Activated naive CD4-positive, alpha-beta T cell treated with anti-CD3 and anti-CD28 coated beads for 36 hours (primary cell): ENCODE measurements at places on chromosomes 5 and 9. TPM values are rescaled to one million over a fixed set of nuclear protein-coding genes. Genes with fewer than 3 reads are reported as not detected.

SEMA5A gene
- not detected for total RNA-seq

BSPRY gene
- total RNA-seq: 7.7 TPM

PIP5KL1 gene
- 1.1 TPM for total RNA-seq

SLC36A3 gene
- total RNA-seq: not detected

DNA sequence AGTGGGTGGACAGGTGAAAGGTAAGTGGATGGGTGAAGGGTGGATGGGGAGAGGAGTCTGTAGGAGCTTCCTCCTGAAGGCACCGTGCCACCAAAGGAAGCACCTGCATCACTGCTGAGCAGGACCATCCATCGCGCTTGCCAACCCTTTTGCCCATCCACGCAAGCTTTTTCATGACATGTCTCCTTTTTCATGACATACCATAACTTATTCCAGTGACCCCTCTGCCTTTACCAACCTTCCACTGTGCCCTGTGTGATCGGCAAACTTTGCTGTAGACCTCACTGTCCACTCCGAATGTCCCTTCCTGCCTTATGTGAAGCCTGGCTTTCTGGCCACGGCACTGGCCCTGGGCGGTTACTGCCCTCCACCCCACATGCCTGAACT, 13.4 kb downstream of the FLT4 start:
- H3K27me3 ChIP-seq: no peaks in the 10 kb centered on the region
- no peaks in the 10 kb centered on the region for H3K4me1 ChIP-seq
- H3K4me3 ChIP-seq: no peak overlapping the region
- DNase-seq: no peak
- no peaks in the 10 kb centered on the region for H3K36me3 ChIP-seq
- H3K27ac ChIP-seq: no peak overlapping the region

DNA sequence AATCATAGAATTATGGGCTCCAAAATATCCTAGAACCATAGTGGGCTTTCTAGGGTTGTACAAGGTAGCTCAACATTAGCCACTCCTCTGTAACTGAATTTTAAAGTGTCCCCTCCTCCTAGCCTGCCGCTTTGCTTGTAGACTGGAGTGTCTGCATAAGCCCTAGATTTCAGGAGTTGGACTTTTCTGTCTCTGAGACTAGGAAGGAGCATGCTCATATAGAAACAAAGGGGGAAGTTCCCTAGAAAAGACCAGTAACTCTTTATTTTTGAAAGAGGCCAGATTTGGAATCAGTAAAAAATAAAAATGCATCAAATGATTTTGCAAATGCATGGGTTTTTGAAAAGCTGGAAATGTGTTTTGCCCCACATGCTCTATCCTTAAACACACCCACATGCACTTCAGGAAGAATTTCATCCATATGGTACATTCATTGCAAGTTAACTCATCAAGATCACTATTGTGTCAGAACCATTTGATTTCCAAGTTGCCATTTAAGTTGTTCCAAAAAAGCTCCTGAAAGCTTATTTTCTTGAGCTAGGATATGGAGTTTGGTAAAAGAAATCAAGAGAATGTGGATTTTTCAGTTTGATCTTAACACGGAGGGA, 121.0 kb upstream of the NR3C1 start:
- DNase-seq: no peak
- H3K4me1 ChIP-seq: no peaks in the 10 kb centered on the region
- peaks cover 4% of the 10 kb centered on the region for H3K27me3 ChIP-seq
- no peak overlapping the region for H3K27ac ChIP-seq
- H3K4me3 ChIP-seq: no peak overlapping the region

DNA sequence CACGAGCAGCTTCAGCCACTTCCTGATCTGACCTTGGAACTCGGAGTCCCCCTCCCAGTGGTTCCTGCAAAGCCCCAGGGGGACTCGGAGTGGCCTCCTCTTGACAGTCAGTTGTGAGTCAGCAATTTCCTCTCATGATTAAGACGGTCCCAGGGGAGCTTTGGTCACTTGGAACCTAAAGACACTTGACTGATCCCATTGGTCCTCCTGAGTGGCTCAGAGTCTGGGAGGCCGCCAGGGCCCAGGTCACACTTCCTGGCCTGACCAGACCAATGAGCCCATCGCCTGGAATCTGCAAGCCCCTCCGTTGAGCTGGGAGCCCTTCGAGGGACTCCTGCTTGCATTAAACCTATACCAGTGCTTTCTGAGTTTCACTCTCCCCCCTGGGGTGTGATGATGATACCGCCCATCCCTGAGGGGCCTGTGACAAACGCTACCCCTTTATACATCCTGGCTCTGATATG, 29.1 kb downstream of the TSPAN17 start:
- H3K27ac ChIP-seq: no peak overlapping the region
- no peaks in the 10 kb centered on the region for H3K36me3 ChIP-seq
- H3K4me1 ChIP-seq: no peaks in the 10 kb centered on the region
- H3K27me3 ChIP-seq: peaks cover 27% of the 10 kb centered on the region
- no peak for DNase-seq
- no peak overlapping the region for H3K4me3 ChIP-seq

GRCh38 chr9:81183761-81184160, 505.6 kb downstream of the TLE1 start:
- no peak overlapping the region for H3K4me3 ChIP-seq
- DNase-seq: no peak
- H3K27ac ChIP-seq: no peak overlapping the region
- H3K4me1 ChIP-seq: no peaks in the 10 kb centered on the region
- peaks cover 2% of the 10 kb centered on the region for H3K27me3 ChIP-seq

- H3K36me3 ChIP-seq: peaks cover 28% of the 10 kb centered on the region
- H3K27me3 ChIP-seq: no peaks in the 10 kb centered on the region
- DNase-seq: no peak
- no peaks in the 10 kb centered on the region for H3K4me1 ChIP-seq
Observed at GRCh38 chr5:150931368-150931965, 26.7 kb upstream of the ZNF300 start.

GRCh38 chr5:135494196-135494595, 41.6 kb downstream of the NEUROG1 start:
- H3K27me3 ChIP-seq: peaks cover 50% of the 10 kb centered on the region
- no peak overlapping the region for H3K27ac ChIP-seq
- H3K4me3 ChIP-seq: no peak overlapping the region

GRCh38 chr5:54226215-54226614, 84.2 kb downstream of the ARL15 start:
- H3K4me1 ChIP-seq: peaks cover 2% of the 10 kb centered on the region
- H3K27ac ChIP-seq: no peak overlapping the region
- H3K4me3 ChIP-seq: no peak overlapping the region
- DNase-seq: no peak

DNA sequence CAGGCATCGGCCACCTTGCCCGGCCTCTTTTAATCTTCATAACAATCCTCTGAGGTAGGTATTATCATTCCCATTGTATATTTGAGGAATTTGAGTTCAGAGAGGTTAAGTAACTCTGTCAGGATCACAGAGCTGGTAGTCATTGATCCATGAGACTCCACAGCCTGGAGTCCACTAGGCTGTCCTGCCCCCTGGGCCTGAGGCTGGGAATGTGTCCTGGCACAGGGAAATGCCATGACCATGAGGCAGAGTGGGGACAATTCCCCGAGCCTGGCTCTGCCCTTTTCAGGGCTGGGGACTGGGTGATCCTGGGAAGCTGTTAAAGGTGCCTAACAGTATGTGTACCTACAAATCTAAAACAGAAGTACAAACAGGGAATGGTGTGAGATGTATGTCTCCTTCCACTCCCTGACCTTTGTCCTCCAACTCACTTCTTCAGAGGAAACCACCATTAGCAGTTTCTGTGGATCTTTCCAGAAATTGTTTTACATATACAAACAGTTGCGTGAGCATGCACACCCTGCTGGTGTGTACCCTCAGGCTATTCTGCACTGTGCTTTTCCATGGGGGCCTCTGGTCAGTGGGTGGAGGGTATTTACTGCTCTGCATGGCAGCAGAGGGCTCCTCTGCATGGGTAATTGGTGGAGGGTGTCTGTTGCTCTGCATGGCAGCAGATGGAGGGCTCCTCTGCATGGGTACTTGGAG, 53.8 kb downstream of the NDST1 start:
- no peaks in the 10 kb centered on the region for H3K36me3 ChIP-seq
- H3K27ac ChIP-seq: no peak overlapping the region
- no peak overlapping the region for H3K4me3 ChIP-seq
- no peaks in the 10 kb centered on the region for H3K4me1 ChIP-seq
- no peak for DNase-seq
- no peaks in the 10 kb centered on the region for H3K27me3 ChIP-seq
